ENCODE measurements at places on chromosomes 16 and 17. TPM values are rescaled to one million over a fixed set of nuclear protein-coding genes. Genes with fewer than 3 reads are reported as not detected.

ZNF423 gene
- 0.34 TPM for total RNA-seq

ZNF267 gene
- 5.2 TPM for total RNA-seq

NDE1 gene
- total RNA-seq = 52.5 TPM

C16orf95 gene
- 2.5 TPM for total RNA-seq

MT1G gene
- total RNA-seq = 1.6 TPM

HCRT gene
- total RNA-seq = not detected

CCL11 gene
- total RNA-seq = not detected
